HT-29 (cell line): ENCODE measurements at places on chromosomes 12 and 14. TPM values are rescaled to one million over a fixed set of nuclear protein-coding genes. Genes with fewer than 3 reads are reported as not detected.

- DNase-seq = no peak
These were observed 182.9 kb downstream of the EXOC5 start for GRCh38 chr14:57085801-57086200.

DNA sequence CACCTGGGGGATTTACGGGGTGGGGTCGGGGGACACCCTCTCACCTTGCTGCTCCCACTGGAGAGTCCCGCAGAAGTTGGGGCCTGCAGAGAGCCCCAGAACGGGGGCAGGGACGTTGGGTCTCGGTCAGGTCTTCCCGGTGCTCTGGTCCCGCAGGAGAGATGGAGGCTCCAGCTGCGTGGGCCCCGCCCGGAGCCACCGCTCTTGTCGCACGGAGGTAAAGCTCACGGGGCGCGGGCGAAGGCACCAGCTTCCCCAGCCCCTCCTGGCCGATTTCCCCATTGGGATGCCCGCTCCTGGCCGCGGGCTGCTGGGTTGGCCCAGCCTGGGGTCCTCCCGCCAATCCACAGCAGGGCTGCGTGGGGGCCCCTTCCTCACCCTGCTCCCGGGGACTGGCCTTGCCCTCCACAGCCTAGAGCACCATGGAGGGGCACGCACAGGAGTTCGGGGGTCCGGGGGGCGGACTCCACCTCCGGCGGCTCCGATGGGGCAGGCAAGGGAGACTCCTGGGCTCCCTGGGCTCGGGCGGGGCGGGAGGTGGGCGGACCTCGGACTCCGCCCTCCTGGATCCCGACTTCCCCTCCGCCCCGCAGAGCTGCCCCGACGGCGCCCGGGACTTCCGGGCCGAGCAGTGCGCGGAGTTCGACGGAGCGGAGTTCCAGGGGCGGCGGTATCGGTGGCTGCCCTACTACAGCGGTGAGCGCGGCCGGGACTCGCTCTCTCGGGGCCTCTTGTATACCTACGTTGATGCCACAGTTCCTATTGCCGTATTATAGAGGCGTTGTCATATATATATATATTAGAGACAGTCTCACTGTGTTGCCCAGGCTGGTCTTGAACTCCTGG lies 8.4 kb downstream of the PAPLN start:
- no peak for DNase-seq

DNA sequence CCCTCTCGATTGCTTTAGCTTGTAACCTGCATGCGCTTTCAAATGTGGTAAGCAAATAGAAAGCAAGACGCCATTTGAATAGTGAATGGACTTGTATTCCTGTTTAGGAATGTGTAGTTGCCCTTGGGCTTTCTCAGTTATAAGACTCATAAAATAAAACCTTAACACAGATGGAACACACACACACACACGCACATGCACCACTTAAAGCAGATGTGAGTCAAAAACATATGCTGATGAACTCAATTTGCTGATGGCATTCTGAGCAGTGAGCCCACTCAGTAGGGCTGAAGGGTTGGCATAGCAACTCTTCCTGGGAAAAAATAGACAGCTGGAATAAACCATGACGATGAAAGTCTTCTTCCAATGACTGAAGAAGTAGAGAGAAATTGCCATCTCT lies 360.5 kb downstream of the APAF1 start:
- no peak for DNase-seq

DNA sequence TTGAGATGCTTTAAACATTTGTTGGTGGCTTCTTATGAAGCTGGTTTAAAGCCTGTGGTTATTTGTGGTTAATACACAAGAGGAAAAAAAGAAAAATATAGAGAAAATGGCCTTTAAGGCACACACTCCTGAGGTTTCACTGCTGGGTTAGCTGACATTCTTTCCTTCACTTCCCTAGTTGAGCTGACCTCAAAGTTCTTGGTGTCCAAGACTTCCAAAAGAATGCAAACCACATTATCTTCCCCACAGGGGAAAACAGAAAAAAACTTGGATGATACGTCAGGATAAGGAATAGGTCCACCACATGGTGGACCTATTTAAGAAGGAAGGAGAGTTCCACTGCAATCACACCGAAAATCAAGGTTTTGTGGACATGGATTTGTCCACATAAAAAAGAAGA lies 94.3 kb downstream of the SLC25A21 start:
- DNase-seq = no peak

DNA sequence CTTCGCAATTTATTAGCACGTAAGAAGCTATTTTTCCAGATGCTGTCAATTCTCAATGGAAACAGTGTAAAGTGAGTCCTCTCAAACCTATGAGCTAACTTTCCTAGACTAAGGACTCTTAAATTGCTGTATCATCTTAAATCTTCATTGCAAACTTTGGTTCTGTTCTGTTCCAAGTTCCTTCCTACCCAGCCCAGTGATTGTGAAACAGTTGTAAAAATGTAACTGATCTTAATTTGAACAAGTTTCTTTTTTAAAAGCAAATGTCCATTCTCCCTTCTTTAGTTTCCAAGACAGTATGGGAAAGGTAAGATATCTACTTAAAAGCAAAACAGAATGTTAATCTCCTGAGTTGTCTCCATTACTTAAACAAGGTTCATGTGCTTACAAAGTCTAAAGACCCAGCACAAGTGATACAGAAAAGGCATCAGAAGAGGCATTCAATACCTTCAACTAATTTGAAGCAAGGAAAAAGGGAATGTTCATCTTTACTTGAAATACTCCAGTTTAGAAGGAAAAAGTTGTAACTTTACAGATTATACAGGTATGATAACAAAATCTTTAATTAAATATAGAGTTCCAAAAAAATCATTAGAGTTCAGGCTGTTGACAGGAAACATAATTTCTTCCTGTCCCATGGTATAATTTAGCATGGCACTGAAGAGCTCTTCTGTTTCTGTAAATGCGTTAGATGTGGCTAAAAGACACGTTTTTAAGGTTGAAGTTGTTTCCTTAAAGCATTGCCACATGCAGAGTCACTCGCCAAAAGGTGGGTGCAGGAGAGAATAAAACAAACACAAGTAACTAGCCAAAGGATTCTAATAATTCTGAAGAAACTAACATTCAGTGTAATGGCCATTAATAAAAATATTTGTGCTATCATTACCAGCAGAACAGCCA lies 101.5 kb upstream of the USP15 start:
- DNase-seq = no peak

DNA sequence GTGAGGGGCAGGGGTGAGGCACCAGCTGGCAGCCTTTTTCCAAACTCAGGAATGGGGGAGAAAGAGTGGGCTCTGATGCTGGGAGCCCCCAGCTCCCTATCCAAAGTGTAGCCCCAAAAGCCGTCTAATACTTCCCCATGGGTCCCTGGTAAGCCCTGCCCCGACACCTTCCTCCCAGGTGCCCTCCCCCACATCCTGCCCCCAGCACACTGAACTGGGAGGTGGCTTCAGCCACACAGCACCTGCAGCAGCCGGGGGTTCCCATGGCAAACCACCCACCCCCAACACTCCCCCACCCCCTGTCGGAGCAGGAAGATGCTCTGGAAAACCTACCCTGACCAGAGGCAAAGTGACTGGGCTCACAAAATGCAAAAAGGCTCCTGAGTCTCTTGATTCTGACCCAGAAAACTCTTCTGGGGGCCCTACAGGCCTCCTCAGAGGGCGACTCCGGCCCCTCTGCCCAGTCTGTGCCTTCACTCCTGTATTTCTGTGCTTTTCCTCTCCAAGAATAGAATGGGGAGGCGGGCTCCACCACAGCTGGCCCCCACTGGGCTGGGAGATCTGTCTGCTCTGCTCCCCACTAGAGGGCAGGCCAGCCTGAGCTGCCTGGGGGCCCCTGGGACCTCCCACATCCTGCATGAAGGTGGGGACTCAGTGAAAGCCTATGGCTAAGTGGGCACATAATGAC lies 81.6 kb downstream of the ITPK1 start:
- no peak for DNase-seq

GRCh38 chr12:128388461-128389000 lies 121.6 kb downstream of the TMEM132C start:
- DNase-seq = no peak

DNA sequence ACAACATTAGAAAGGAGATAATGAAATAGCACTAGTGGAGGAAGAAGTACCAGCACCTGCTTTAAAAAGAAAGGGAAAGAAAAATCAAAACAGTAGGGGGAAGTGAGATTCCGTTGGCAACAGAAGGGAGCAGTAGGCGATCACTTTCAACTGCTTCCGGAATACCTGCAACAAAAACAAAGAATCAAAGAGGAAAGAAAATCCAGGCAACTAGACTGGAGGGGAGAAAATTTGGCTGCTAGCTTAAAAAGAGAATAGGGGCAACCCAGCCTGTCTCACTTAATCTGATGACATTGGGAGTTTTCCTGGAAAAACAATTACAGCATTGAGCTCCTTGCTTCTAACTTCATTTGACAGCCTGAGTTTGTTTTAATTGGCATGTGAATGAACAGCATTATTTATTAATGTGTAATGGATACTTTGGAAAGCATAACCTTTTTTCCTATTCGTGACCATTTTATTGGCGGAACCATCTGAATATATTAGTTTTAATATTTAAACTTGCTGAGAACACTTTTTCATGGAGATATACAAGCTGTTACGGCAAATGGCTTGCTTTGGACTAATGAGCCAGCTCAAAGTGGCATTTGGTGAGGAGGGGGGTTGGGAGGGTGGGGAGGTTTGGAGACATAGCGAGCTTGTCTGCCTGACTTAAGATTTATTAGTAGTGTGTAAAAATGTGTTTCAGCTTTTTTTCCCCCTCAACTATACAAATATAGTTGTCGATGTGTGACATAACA lies 2.5 kb upstream of the DACT1 start:
- DNase-seq = no peak

The MORN3 gene
- total RNA-seq = 0.05 and 0.13 TPM in 2 replicates

The ADAM21 gene
- total RNA-seq = not detected in 2 replicates

DNA sequence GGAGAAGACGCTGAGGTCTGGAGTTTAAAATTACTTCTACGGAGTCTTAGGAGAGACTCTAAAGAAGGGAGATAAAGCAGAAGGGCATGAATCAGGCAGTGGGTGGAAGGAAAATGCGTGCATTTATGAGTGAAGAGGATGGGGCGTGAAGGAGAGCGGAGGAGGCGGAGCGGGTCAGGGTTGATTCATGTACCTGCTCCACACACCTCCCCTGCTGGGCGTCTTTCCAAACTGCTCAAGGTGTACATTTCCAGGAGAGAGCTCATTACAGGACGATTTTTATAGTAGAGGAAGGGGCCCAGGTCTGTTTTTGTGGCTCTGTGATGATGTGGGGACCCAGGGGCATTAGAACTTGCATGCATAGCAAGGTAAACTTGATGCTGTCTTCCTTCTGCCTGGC lies 65.0 kb upstream of the ASPG start:
- no peak for DNase-seq

- DNase-seq = no peak
These were observed 51.5 kb upstream of the GPATCH2L start for GRCh38 chr14:76100236-76100635.

- DNase-seq = no peak
These were observed 5.2 kb upstream of the AP1G2 start for GRCh38 chr14:23572836-23573235.

DNA sequence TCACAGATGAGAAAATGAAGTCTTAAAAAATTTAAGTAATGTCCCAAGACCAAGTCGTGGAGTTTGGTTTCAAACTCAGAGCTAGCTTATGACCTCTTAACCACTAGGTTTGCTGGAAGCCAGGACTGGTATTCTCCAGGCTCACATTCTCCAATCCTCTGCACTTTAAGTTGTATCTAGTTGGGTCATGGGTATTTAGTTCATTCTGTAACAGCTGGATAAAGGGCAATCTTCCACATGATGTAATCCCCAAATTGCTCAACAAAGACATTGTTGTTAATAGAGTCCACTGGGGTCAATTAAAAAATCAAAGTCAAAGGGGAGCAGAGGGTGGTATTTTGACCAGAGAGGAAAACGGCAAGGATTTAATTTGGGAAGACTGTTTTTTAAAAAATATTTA lies 17.8 kb upstream of the GAS2L3 start:
- no peak for DNase-seq

DNA sequence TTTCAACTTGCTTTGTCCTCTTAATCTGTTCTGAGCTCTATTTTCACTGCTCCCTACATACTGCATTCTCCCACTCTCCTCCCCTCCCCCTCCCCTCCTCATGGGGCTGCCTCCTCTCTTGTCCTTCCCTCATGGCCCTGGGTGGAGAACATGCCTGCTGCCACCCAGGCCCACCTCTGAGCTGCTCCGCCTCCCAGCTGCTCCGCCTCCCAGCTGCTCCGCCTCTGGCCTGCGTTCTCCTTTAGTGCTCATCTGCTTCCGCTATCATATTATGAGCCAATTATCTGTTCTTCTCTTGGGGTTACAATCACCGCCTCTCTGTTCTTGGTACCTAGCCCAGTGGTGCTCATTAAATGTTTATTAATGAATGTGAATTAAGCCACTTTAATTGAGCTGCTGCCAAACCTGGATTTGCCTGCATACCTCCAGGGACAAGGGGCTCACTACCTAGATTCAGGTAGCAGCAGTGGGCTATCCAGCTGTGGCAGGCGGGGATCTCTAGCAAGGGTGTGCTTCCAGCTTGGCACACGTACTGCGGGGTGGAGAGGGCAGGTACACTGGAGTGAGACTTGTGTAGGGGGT lies 32.0 kb upstream of the FAM181A start:
- DNase-seq = no peak

- no peak for DNase-seq
These were observed 19.7 kb upstream of the NUDT4 start for GRCh38 chr12:93358058-93358457.

DNA sequence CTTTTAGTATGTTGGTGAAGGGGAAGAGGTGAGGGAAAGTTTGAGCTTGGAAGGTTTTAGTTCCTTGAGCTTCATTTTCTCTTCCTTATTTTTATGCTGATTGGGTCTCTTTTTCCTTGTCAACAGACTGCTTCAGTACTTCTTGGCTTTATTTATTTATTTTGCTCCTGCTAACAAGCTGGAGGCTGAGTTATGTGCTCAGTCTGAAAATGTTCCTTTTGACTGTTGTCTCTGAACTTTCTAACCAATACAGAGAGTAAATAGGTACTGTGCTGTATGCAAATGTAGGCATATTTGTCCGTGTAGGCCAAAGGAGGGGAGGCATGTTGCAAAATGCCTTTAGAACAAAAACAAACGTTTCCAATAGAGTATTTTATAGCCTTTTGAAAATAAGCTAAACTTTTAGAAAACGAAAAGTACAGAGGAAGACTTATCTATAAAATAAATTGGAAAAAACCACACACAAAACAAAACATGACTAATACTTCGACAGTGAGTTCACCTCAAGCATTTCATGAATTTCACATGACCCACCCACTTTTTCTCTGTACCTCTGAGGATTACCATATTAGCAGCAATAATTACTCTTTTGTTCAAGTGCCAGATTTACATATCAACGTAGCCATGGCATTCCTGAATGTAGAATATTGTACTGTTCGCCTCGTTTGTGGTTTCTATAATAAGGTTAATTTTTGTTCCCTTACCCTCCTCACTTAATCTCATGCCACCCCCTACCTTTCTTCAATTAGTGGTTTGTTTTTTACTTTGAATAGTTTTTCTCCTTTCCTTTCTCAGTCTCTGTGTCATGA lies 4.7 kb upstream of the CREBL2 start:
- DNase-seq = peak; percentile 72
